ENCODE measurements at places on chromosomes 16 and 17.

DNA sequence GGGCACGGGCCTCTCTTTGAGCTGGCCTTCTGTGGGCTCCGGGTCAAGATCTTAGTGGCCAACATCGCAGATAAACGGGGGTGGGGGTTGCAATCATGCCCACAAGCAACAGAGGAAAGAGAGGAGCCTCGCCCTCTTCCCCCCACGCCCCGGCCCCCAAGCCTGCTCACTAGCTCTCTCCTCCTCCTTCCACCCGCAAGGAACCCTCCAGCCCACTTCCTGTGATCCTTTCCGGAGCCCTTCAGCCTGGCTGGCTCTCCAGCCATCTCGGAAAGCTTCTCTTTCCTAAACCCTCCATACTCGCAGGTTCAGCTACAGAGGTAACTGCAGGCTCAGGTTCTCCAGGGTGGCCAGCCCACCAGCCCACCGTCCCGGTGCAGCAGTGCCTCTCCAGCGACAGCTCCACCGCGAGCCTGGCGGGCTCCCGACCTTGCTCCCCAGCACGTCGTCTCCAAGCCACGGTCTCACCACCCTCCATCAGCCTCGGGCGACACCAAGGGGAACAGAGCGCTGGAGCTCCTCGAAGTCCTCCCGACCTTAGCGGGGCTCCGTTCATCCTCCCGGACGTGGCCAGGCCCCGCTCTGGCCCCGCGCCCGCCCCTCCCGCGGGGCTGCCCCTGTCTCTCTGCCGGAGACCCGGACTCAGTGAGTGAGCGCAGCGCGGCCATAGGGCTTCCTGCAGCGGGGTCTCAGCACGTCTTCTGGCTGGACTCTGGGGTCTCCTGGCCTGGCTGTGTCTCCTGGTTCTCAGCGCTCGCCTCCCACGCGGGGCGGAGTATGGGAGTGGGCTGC lies 12.9 kb upstream of the ODF4 start:
- no peak for DNase-seq

GRCh38 chr16:9122342-9122741 lies 30.9 kb downstream of the HAPSTR1 start:
- no peak for DNase-seq

DNA sequence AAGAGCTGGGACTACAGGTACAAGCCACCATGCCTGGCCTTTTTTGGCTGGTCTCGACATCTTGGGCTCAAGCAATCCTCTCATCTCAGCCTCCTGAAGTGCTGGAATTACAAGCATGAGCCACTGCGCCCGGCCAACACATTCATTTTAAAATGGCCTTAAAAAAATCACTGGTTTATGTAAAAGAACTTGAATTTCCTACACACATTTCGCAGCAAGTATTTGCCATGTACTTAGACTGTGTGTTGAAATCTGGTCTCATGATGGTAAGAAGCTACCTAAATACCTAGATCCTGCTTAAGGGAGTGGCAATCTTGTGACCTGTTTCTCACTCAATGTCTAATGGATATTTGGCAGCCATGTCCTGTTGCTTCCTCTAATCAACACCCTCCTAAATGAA lies 8.5 kb upstream of the CYTH1 start:
- DNase-seq = no peak

- DNase-seq = no peak
Observed at GRCh38 chr17:77793146-77793970, 165.1 kb upstream of the TNRC6C start.

GRCh38 chr16:56252835-56253234 lies 61.5 kb downstream of the GNAO1 start:
- DNase-seq = no peak

DNA sequence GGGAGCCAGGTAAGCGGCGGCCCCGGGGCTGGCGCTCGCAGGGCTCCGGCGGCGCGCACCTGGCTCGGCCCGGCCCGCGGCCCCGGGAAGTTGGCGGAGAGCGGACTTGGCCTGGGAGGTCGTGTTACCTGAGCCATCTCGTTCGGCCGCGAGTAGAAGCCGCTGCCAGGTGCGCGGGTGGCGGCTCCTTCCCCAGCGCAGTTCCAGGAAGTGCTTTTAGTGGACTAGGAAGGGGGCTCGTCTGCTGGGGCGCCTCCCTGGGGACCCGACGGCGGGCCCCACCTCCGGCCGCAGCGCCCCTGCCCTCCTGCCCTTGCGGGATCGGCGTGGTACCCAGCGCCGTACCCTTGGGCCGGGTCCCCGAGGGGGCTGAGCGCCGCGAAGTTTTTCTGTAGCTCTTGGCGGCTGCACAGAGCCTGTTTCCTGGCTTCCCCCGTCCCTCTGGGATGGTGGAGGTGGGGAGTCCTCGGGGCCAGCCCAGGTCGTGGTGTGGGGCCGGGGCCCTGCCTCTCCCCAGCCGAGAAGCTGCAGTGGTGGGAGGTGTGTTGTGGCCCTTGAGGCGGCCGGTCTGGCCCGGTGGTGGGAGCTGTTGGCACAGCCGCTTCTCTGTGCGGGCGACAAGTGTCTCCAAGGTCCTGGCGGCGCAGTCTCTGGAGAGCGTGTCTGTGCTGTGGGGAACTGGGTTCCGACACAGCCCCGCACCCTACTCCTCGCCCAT lies 96.9 kb downstream of the RAB11FIP4 start:
- peak; percentile 56 for DNase-seq

- DNase-seq = no peak
Observed at GRCh38 chr17:71260366-71260940, 860.4 kb upstream of the SOX9 start.

DNA sequence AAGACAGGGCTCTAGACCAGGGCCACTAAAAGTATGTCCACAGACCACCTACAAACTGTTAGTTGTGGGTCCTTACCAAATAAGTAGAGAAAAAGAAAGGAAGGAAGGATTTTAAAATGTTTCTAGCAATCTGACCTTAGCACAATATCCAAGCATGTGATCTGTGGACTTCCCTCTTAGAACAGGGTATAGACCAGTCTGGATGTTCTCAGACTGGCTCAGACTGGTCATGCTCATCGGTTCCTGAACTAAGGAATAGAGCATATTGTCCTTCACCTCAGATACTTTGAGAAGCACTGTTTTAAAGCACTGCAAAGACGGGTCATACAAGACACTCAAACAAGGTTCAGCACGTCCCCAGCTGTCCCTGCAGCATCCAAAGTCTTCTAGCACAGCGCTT lies 25.8 kb downstream of the CUEDC1 start:
- DNase-seq = no peak

GRCh38 chr16:82146556-82146955 lies 23.5 kb downstream of the MPHOSPH6 start:
- DNase-seq = no peak

GRCh38 chr17:55652825-55653224 lies 69.8 kb downstream of the TMEM100 start:
- DNase-seq = no peak

DNA sequence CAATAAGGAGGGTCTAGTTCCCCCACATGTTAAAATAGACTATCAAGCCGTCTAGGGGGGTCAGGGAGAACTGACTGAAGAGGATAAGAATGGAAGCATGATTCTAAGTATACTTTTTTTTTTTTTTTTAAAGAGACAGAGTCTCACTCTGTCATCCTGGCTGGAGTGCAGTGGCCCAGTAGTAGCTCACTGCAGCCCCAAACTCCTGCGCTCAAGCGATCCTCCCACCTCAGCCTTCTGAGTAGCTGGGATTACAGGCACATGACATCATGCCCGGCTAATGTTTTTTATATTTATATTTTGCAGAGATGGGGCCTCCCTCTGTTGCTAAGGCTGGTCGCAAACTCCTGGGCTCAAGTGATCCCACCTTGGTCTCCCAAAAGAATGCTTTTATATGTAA lies 14.2 kb downstream of the AMFR start:
- DNase-seq = no peak

- peak; percentile 49 for DNase-seq
Observed at GRCh38 chr16:76639685-76640289, 362.6 kb downstream of the CNTNAP4 start.

DNA sequence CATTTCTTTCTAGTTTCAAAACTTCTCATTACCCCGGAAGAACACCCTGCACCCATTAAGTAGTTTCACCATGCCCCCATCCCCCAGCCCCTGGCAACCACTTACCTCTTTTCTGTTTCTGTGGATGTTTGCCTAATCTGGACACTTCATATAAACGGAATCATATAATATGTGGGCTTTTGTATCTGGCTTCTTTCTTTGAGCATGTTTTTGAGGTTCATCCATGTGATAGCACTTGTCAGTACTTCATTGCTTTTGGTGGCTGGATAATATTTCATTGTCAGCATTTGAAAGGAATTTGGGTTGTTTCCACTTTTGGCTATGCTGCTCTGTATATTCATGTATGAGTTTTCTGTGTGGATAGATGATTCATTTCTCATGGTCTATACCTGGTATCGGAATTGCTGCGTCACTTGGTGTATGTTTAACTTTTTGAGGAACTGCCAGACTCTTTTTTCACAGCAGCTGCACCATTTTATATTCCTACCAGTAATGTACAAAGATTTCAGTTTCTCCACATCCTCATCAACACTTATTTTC lies 30.0 kb upstream of the SLC5A10 start:
- DNase-seq = no peak

DNA sequence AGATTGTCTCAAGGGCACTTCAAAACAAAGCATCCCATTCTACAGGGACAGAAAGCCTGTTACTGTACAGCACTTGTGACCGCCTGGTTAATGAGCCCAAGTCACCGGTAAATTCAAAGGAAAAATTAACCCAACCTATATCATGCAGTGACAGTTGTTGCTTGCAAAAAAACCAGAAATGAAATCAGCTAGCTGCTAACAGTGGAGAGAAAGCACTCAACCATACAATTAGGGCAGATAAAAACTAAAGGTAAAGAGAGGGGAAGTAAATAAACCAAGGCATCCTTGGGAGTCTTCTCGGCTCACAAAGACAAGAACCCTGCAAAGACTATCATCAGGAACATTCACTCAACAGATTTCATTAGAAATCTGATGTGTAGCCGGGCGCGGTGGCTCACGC lies 5.9 kb downstream of the RETREG3 start:
- DNase-seq = no peak

DNA sequence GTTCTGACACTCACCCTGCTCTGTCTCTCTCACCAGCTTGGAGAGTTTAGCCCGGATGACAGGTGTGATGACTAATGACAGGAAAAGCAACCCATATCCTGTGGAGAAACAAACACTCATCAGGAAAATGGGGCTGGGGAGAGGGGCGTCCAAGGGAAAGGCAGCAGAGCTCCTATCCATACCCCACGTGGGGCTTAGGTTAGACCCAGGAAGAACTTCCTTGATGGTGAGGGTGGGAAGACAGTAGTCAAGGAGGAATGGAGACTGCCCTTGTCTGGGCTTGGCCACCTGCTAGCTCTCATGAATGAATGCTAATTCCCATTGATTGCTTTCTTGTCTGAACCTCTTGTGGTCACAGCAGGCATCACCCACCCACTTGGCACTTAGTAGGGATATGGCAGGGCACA lies 3.8 kb downstream of the SLC46A1 start:
- DNase-seq = no peak

Measured in T47D (cell line).